Caudate nucleus (tissue), 63 donors: ENCODE measurements at places on chromosomes 6 and 20.

GRCh38 chr6:144232176-144232831 lies 52.8 kb upstream of the UTRN start:
- DNase-seq: no peak

DNA sequence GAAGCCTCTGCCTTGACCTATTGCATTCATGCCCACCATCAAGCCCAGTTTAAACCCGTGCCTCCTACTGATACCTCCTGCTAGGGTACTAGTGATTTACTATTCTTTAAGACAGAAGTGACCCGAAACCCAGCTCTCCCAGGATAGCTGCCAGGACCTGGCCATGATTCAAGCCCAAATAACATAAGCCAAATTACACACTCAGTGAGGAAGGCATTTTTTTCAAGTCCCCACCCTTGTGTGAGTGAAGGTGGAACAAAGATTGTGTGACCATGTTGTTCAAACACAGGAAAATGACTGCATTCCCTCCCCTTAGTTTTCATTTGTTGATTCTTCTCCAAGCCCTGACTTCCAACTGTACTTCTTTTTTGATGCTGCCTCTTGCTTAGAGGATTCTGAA lies 3.7 kb upstream of the KAT14 start:
- no peak for DNase-seq

GRCh38 chr6:7201732-7202541 lies 94.2 kb downstream of the RREB1 start:
- no peak for DNase-seq

GRCh38 chr20:39645131-39645530 lies 683.0 kb downstream of the DHX35 start:
- no peak for DNase-seq

DNA sequence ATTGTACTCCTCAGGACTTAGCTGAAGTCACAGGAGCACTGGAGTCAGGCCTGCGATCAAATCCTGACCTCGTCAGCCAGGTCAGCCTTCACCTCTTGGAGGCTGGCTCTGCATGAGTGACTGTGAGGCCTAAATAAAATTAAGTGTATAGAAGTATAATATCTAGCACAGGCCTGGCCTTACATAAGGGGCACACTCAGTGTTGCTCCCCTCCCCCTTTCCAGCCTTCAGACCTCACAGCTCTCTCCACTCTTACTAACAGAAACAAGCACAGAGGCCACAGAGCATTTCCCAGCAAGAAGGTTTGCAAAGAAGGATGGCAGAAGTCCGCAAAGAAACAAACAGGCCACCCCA lies 84.8 kb downstream of the TRERF1 start:
- no peak for DNase-seq

GRCh38 chr6:167791780-167792478 lies 34.8 kb upstream of the AFDN start:
- no peak for DNase-seq

- no peak for DNase-seq
These were observed 609 bp downstream of the L3MBTL1 start for GRCh38 chr20:43508106-43508505.

GRCh38 chr20:62917720-62918119 lies 8.6 kb downstream of the DIDO1 start:
- no peak for DNase-seq

DNA sequence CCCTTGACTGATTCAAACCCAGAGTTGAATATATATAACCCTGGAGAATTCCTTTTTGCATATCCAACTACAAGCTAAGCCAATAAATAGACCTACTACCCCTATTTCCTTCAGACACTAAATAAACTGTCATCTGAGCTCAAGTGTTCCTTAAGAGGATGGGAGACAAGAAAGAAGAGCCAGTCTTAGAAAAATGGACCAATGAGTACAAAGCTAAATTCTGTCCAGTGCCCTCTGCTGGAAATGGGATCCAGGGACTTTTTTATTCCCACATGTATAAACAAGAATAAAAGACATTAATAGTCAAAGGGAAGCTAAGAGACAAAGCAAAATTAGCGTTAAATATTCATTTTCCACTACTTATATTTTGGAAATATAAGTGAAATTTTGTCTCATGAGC lies 4.8 kb downstream of the PPP1R10 start:
- DNase-seq: no peak

GRCh38 chr6:10867952-10868351 lies 13.9 kb downstream of the GCM2 start:
- DNase-seq: no peak

DNA sequence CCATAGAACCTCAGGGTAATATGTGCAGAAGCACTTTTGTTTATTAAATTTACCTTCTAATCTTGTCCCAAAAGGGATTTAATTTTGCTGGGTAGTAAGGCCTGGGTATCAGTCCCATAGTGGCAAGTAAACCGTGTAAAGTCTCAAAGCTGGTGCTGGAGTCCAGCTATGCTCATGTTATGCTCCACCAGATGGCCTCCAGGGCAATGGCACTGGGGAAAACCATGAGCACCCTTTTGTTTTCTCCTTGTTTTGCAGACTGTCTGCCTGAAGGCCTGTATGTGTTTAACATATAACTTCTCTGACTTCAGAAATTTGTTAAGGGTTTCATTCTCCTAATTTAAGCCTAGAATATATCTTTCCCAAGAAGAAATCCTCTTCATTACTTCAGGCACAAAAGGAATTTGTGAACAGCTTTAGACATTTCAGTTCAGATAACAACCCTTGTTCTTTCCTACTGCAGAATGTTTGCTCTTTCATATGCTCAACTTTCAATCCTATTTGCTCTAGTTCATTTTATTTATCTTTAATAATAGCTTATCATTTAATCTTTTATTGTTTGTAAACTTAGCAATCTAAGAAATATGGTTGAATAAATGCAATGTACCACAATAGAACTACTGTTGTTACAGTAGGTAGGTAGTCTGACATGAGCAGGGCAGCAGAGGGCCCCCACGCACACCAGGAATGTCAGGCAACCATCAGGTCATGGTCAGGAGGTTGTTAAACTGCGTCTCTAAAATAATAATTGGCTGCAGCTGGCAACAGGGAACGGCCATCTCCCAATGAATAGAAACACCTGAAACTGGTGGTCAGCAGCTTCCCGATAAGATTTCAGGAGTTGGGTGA lies 162.8 kb downstream of the TENT5A start:
- no peak for DNase-seq

DNA sequence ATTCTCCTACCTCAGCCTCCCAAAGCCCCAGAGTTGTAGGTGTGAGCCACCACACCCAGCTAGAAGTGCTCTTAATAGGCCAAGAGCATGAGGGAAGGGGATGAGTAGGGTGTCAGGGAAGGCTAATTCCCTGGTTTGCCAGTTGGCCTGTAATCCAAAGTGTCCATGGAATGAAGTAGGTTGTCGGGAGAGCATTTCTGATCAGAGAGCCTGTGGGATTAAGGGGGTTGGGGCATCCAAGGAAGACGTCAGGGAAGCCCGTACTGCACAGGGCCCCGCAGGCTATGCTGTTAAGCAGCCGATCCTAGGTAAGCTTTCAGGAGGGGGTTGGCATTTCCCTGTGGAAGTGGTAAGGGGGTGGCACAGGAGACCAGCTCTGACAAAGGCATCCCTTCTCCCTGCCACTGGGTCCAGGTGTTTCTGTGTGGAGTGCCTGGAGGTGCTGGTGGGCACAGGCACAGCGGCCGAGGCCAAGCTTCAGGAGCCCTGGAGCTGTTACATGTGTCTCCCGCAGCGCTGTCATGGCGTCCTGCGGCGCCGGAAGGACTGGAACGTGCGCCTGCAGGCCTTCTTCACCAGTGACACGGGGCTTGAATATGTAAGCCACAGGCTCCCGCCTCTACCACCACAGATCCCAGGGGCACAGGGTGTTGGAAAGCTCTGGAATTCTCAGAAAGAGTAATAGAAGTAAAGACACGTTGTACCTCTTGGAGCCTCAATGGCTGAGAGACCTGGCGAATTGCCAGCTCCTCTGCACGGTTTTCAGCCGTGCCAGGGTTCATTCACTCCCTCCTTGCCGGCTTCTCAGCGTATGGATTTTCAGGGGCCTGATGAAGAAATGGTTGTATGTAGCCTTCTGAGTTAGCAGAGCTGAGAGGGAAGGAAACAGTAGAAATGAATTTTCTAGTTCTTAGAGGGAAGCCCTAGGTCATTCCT lies 21.4 kb upstream of the MAPRE1 start:
- no peak for DNase-seq

GRCh38 chr6:44524476-44525227 lies 137.1 kb downstream of the CDC5L start:
- no peak for DNase-seq

- DNase-seq: no peak
These were observed 768 bp upstream of the FYN start for GRCh38 chr6:111874025-111874415.

GRCh38 chr20:34884260-34884659 lies 7.8 kb downstream of the ACSS2 start:
- DNase-seq: no peak

DNA sequence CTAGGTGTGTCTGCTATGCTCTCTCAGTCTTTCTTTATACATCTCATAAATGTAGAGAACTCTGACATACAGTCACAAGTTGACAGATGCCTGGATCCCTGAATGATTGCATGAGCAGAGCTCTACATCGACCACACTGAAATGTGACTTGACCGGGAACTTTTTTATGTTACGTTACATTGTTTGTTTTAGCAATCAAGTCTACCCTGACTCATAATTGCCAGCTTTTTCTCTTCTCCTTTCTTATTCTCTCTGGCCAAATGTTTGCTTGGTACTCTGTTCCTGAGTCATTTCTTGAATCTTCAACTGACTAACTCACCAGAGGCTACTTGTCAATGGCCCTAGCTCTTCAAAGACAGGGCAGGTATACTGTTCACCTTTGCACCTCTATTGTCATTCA lies 213.6 kb upstream of the DTNBP1 start:
- no peak for DNase-seq

DNA sequence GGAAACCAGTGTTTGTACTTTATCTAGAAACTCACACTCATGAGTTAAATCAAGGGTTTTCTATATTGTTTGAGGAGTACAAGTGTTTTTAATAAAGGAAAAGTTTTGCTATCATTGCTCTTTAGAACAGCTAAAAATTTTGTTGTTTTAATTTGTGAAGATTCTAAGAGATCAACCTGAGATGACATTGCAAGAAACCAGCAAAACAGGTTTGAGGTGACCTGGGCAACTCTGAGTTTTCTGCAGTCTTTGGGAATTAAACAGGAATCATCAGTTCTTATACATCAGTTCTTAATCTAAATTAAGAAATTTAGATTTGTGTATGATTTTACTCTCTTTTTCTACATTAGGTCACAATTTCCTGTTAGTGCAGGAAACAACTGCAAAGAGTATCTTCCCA lies 114.5 kb downstream of the JAG1 start:
- DNase-seq: no peak

- no peak for DNase-seq
These were observed 85.2 kb downstream of the TCP11 start for GRCh38 chr6:35055891-35056290.

DNA sequence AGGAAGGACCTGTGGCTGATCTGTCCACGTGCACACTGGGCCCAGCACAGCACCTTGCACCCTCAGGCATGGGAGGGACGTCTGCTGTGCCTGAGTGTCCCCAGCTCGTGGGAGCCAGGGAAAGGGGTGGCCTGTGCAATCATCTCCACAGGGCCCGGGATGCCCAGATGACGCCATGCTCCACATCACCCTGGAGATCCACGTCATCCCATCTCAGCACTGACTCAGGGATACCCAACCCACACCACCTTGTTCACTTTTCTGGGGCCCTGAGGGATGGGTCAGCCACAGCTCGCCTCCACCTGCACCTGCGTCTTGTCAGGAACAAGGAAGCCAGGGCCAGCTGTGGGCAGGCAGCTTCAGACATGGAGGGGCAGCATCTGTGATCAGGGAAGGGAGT lies 48.2 kb downstream of the RAB44 start:
- DNase-seq: no peak

- no peak for DNase-seq
These were observed 406.1 kb upstream of the MARCKS start for GRCh38 chr6:113451049-113451448.

DNA sequence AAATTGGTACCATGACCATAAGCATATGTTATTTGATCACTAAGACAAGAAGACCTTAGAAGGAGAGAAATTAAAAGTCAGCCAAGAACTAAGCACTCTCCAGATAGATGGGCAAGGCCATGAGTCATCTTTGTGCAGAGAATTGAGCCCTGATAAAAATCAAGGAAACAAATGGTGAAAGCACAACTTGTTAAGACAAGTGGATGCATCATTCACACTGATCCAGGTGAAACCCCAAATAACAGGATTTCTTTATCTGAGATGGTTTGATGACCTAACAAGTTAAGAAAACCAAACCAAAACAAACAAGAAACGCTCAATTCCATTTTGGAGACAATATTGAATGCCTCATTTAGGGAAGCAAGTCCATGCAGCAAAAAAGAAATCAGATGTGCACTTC lies 121.6 kb downstream of the ADAT2 start:
- DNase-seq: no peak

GRCh38 chr6:4459032-4459431 lies 317.2 kb upstream of the CDYL start:
- no peak for DNase-seq

DNA sequence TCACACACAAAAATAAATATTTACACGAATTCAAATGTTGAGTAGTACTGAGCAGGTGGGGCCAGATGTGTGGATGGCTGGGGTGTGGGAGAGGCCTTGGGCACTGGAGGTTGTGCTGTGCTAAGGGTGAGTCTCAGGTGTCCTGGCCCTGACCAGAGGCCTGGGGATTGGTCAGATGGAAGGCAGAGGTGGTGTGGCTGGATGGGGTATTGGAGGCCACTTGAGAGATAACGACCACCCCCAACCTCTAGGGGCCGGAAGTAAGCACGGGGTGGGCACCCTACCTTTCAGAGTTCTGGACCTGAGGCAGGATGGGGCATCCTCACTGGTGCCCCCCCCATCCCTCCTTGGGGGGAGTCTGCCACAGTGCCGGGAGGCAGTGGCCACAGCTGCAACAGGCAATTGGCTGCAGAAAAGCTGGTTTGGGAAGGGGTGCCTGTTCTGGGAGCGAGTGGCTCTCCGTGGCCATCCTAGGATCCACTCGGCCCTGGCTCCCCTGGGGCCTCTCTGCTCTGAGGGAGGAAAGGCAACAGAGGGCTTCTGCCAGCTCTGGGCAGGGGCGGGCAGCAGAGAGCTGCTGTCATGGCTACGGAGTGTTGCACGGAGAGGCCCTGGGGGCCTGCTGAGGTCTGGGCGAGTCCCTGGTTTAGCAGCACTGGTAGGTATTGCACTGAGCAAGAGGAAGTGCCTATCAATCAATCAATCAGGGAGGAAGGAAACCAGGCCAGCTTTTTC lies 87.6 kb downstream of the ASXL1 start:
- DNase-seq: no peak

- no peak for DNase-seq
These were observed 4.9 kb downstream of the FRMD1 start for GRCh38 chr6:168073937-168074730.

DNA sequence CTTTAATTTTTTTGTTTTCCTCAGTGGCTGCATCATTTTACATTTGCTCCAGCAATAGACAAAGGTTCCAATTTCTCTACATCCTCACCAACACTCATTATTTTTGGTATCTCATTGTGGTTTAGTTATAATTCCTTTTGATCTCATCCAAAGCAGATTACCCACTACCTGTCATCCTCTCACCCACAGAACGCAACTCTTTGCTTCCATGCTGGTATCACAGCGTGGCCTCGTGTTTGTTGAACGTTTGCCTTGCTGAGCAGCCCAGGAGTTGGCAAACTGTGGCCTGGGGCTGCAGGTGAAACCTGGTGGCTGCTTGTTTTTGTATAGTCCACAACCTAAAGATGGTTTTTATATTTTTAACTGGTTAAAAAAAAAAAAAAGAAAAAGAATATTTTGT lies 181.9 kb downstream of the BCAS1 start:
- no peak for DNase-seq

- no peak for DNase-seq
These were observed 15.2 kb downstream of the TAF4 start for GRCh38 chr20:62050166-62051120.
